ENCODE measurements at places on chromosomes 1 and 21.
A peak's percentile ranks its signal among the peaks of the same experiment; 100 is the strongest.

DNA sequence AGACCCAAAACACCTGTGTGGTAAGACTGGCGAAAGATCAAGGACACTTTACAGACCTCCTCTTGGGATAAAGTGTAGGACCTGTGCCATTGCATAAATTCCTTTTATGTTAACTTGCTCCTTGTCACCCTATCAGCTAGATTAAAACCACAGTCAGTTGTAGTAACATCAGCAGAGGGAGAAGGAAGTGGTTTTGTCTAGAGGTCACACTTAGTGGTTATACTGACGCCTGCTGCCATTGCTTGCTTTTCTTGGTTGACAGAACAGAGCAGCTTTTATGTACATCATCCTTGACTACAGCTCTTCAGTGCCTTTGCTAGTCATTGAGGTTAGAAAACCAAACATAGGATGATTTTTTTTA lies 101.4 kb downstream of the PBX1 start:
- no peak for DNase-seq

DNA sequence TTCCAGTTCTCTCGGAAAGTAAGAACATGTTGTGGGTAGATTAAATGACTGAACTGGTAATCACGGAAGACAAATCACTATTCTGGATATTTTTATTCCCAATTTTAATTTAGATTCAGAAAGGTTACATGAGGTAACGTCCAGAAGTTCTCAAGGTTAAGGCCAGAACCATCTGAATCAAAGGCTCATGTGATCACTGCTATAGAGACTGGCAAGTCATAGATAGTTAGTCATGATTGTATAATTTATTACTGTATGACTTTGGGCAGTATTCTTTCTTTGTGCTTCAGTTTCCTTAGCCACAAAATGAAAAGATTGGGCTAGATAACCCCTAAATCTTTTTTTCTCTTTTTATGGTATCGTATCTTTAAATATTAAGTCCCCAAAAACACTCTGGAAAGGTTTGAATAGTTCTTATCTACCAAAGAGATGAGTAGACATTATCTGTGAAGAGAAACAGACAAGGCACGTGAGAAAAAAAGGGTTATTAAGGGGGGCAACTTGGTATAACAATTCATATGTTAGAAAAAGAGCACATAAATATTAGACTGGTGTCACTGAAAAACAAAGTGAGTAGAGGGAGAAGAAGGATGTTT lies 241.0 kb downstream of the PTPRC start:
- DNase-seq: no peak

DNA sequence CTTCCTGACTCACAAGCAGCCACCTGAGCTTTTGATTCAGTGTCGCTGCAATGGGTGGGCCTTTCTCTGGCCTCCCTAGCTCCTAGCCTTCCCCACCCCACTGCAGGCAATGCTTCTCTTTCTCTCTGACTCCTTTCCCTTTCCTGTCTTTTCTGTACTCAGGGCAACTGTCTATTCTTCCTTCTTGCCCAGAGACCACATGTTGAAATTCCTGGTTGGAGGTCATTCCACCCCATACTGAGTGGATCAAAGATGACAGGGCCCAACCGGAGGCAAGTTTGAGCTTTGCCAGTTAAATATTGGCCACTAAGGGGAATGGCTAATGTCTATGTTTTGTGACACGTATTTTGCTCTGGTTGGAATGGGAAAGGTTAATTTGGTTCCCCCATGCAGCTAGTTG lies 65.2 kb upstream of the ARID1A start:
- no peak for DNase-seq

- no peak for DNase-seq
These were observed 145.2 kb upstream of the SPATA6 start for GRCh38 chr1:48617252-48617651.

- DNase-seq: peak; percentile 30
These were observed 59.3 kb downstream of the GPR88 start for GRCh38 chr1:100597061-100597741.

DNA sequence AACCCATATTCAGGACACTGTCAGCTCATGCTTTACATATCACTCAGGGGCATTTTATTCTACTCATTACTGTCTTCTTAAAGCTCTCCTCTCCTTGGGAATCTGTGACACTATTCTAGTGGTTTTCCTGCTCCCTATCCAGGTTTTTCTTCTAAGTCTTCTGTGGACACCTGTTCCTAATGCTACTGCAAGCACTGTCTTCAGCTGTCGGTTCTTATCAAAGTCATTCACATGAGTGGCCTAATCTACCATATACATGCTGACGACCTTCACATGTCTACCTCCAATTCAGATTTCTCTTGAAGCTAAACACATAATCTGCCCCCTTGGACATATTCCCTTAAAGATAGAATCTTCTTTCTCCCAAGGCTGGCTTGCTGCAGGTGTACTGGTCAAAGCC lies 39.8 kb upstream of the PRRX1 start:
- DNase-seq: no peak

- DNase-seq: no peak
These were observed 14.0 kb upstream of the JAM2 start for GRCh38 chr21:25625036-25625435.

GRCh38 chr21:28179136-28179535 lies 813.5 kb downstream of the LTN1 start:
- DNase-seq: no peak
